ENCODE measurements at places on chromosomes 4 and X.

DNA sequence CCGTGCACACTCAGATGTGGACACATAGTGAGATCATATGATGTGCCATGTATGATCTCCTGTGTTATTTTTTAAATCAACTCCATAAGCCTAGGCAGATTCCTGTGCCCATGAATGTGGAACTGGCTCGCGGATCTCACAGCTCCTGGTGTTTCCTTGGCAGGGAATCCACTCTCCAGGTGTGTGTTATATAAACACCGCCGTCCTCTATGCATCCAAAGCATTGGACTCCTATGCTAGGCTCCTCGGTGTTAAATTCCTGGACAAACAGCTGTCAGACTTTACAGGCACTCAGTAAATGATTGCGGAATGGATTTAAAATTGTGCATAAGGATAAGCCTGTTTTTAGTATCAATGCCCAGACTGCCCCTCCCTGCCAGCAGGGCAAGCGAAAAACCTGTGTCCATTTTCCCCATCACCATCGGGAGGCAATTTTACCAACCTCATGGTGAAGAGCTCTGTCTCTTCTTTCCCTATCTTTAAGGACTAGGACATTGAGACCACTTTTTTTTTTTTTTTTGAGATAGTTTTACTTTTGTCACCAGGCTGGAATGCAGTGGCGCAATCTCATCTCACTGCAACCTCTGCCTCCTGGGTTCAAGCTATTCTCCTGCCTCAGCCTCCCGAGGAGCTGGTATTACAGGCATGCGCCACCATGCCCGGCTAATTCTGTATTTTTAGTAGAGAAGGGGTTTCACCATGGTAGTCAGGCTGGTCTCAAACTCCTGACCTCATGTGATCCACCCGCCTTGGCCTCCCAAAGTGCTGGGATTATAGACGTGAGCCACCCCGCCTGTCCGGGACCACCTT is 23.6 kb upstream of the GPR78 start:
- no peak for DNase-seq

- DNase-seq, result no peak
Observed at GRCh38 chr4:72006586-72006985, 25.2 kb upstream of the NPFFR2 start.

DNA sequence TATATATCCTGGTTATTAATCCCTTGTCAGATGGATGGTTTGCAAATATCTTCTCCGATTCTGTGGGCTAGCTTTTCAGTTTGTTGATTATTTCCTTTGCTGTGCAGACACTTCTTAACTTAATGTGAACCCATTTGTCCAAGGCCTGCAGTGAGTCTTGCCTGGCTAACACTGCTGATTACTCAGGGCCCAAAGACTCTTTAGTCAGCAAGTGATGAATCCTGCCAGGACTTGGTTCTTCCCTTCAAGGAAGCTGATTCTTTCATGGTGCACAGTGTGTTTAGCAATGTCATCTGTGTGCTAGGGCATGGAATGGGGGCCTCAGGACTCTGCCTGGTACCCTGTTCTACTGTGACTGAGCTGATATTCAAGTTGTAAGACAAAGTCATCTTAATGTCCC is 81.8 kb upstream of the TEX13A start:
- no peak for DNase-seq

DNA sequence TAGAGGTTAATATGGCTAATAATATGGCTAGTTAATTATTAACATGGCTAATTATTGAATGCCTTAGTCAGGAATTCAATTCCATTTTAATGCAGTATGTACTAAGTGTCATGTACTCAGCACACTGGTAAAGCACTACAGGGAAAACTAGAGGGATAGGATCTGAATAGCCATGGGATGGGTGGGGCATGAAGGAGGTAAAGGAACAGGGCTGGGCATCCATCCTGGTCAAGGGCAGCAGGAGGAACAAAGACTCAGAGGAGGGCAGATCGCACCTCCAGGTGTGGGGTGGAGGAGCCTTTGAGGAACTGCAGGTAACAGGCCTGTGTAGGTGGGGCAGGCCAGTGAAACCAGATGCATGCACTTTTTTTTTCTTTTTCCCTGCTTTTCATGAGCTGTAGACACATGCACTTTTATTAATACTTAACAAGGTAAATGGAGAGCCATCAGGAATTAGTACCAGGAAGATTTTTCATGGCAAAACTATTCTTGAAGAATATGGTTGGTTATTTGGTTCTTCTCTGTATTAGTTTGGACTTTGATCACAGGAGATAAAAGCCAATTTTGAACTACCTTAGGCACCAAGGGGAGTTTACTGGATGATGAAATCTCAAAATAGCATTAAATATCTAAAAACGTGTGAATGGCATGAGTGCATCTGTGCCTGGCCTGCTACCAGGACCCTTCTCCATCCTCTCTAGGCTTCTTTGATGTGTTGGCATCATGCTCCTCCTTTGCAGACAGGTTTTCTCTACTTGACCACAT is 88.3 kb downstream of the CC2D2A start:
- no peak for DNase-seq

All from LoVo (cell line).